ENCODE measurements at places on chromosomes 2 and 18. TPM values are rescaled to one million over a fixed set of nuclear protein-coding genes. Genes with fewer than 3 reads are reported as not detected.

DNA sequence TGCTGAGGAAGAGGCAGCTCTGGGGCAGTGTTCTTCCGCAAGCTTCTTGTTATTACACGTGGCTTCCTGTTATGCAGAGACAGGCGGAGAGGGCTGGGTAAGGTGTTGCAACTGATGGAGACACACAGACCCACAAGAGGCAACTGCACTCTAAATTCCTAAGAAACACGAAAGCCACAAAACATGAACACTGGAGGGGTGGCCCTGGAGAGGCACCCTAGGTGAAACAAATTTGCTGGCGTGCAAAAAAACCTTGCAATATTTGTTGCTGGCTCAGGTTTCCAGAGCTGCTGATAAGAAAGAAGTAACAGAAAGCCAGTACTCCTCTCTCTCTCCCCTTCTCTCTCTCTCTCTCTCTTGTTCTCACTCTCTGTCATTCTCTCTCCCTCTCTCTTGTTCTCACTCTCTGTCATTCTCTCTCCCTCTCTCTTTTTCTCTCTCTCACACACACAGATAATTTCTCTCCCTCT, 31.8 kb downstream of the ARHGAP25 start:
- ATAC-seq, result peak; percentile 69

DNA sequence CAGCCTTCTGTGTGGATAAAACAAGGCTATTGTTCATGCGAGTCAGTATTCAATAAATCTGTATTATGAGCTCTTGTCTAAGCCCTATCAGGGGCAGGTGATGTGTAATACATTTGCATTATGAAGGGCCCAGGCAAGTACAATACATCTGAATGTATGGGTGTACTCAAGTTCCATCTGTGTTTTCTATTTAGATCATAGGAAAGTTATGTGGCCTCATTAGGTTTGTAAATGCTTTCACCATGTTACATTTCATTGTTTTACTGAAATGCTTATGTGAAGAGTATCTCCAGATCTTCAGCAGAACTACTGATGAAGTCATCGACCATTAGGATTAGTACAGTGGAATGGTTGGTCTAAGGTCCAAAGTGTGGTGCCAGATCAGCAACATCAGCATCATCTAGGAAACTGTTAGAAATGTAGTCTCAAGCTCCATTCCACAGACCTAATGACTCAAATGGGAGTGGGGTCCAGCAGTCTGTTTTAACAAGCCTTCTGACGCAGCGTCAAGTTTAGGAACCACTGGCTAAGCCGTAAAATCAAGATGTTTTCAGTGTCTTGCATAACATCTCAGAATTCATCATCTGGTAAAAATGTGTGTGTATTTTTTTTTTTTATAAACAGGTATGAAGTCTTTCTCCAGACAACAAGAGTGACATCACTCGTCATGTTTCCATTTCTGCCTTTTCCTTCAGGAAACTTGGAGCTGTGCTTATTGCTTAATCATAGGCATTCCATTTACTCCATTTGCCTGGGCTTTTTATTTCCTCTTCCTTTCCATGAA, 80.5 kb downstream of the LYPD6 start:
- no peak for ATAC-seq

DNA sequence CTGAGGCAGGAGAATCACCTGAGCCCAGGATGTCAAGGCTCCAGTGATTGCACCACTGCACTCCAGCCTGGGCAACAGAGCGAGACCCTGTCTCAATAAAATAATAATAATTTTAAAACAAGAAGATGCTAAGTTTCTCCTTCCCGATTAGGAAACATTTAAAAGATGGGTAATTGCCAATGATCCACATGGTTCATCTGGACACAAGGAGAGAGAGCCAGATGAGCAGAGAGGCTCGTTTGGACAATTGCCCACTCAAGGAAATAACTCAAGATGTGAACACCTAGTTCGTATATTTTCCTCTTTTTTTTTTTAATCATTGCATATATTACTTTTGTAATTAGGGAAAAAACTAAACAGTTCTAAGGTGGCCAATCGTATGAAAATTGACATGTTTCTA, 3.6 kb upstream of the ACTG2 start:
- ATAC-seq, result no peak

GRCh38 chr2:191857259-191857805, 10.4 kb upstream of the CAVIN2 start:
- no peak for ATAC-seq

GRCh38 chr2:14516844-14517243, 115.7 kb upstream of the LRATD1 start:
- ATAC-seq, result peak; percentile 26

GRCh38 chr18:74589811-74590210, 7.9 kb upstream of the ZNF407 start:
- ATAC-seq, result no peak

- peak; percentile 42 for ATAC-seq
Observed at GRCh38 chr2:205947621-205948495, 138.1 kb downstream of the INO80D start.

GRCh38 chr18:59737776-59738300, 40.6 kb upstream of the CCBE1 start:
- ATAC-seq, result no peak

- ATAC-seq, result no peak
Observed at GRCh38 chr18:59501920-59502273, 142.8 kb upstream of the LMAN1 start.

DNA sequence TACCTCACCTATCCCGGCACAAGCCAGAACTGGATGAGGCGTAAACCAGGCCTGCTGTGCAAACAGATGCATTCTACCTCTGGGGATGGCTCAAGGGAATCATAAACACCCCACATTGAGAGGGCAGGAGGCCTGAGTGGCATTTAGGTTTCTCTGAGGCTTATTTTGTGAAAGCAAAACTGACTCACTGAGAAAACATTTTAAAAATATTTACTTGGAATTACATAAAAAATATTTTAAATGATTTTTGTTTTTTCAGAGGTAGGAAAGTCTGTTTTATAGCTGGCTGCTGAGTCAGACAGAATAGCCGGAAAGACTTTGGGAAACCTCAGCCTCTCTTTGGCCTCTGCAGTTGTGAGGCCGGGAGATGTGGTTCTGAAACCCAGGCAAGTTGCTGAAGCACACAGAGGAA, 244.1 kb downstream of the NCKAP5 start:
- ATAC-seq, result no peak

- ATAC-seq, result no peak
Observed at GRCh38 chr18:2471523-2471922, 99.8 kb downstream of the METTL4 start.

DNA sequence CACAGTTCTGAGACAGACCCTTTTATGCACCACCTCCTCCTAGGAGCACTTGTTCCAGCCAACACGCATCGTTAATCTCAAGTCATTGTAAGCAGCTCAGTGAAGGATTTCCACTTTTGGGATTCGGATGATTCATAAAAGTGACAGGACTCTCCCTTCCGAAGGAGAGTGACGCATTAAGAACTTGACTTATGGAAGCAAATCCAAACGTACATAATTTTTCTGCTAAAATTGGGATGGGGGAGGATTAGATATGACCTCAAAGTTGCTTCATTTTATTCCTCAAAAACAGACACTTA, 165.7 kb downstream of the TWIST2 start:
- no peak for ATAC-seq

GRCh38 chr2:121562269-121563176, 31.8 kb downstream of the RNU4ATAC start:
- no peak for ATAC-seq

DNA sequence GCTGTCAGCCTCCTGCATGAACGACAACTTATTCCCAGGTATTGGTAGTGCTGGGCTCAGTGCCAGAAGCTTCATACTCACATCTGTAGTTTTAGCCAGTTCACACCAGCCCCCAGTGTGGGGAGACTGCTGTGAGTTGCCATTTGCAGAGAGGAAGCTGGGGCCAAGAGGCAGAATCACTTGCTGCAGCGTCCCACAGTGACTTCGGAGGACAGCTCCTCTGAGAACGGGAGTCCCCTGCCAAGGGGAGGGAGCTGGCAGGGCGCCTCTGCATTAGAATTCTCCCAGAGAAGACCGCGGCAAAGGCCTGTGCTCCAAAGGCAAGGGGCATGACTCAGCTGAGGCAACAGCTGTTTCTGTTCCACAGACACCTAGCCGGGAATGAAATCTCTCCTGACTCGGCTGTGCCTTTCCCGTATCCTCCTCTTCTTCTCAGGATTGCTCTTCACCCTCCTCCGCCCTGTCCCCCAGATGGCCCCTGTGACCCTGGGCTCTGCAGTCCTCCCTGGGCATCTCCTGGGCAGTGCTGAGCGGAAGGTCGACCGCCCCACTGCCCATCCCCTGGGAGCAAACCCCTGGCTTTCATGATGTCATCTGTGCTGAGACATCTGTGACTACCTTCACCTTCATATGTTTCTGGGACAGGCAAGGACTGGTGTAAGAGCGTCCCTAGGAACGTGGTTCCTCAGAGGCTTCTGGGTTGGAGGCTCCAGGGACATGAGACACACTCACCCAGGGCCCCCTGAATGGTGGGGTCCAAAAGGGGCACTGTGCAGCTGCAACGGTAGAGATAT, 18.0 kb downstream of the MAL start:
- ATAC-seq, result peak; percentile 72

DNA sequence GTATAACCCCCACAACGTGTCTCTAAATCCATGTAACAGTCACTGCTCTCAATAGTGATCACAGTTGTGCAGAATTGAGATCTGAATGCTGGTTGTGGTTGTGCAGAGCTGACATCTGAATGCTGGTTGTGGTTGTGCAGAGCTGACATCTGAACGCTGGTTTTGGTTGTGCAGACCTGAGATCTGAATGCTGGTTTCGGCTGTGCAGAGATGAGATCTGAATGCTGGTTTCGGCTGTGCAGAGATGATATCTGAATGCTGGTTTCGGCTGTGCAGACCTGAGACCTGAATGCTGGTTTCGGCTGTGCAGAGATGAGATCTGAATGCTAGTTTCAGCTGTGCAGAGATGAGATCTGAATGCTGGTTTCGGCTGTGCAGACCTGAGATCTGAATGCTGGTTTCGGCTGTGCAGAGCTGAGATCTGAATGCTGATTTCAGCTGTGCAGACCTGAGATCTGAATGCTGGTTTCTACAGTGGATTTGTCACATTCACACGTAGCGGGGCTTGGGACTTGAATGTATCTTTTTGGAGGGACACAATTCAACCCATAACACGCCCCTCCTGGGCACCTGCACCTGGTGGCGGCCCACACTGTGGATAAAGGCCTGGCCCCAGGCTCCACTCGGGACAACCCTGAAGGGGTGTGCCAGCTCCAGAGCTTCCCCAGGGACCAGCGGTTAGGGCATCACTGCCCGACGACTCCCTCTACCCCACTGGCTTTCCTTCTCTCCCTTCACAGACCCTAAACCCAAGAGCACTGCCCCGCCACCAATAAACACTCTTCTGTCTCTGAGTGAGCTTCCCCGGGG, 51.1 kb upstream of the SLC66A3 start:
- no peak for ATAC-seq

DNA sequence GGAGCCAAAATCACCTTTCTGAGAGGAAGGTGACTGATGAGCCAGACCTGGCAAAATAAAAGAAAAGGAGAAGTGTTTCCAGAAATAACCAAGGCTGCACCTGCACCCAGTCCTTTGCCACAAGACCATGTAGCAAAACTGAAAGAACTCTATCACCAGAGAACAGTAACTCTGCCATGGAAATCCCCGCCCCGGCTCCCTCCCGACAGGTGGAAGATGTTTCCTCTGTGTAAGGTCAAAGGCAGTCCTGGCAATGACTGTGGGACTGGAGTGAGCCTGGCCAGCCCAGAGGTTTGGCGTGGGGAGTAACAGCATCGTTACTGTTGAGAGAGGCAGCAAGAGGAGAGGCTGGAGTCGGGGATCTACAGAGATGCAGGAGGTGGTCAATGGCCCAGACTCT, 42.3 kb downstream of the SPRED2 start:
- ATAC-seq, result no peak

DNA sequence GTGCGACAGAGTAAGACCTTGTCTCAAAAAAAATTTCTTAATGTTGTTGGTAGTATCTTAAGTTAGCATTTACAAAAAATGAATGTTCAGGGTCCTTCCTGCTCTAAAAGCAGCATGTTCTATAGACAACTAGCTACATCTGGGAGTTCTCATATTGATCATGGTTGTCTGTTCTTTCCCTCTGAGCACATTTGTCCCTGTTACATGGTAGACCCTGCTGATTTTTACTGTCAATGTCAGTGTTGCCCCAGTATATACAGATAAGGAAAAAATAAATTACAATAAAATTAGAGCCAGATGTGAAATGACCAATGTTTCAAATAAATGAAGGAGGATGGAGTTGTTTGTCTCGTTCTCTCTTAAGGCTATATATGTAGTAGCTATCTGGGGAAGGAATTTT, 63.2 kb downstream of the KCMF1 start:
- ATAC-seq, result no peak

DNA sequence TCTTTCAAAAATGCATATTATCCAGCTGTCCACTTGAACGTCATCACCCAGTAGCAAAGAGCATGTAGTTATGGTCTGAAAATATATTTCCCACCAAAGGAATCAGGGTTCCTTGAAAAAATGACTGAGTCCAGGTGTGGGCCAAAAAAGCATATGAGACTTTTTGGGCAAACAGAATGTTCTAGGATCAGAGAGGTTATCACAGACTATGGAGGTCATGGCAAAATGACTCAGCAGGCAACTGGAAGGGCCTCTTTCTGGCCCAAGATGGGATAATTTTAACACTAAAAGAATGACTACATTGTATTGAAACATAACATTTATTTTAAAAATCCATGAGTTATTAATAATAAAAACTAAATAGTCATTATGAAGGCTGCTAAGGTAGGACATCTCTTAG, 77.1 kb downstream of the COBLL1 start:
- no peak for ATAC-seq

GRCh38 chr2:223549215-223549614, 52.9 kb downstream of the SCG2 start:
- peak; percentile 66 for ATAC-seq

- ATAC-seq, result no peak
Observed at GRCh38 chr2:174764280-174765255, at the start of gene CHRNA1. CHRNA1 (minus strand) TSS chr2:174764472; CDS start chr2:174764394, 78 bp downstream.

- no peak for ATAC-seq
Observed at GRCh38 chr2:190896477-190896876, 15.9 kb downstream of the GLS start.

The VWC2L gene
- total RNA-seq, result not detected

The RASGRP3 gene
- total RNA-seq, result 4.3 TPM

The CNDP1 gene
- not detected for total RNA-seq

The KCNJ3 gene
- not detected for total RNA-seq

The GKN2 gene
- total RNA-seq, result not detected

The REG1B gene
- total RNA-seq, result not detected

The NYAP2 gene
- 0.32 TPM for total RNA-seq

The DSG2 gene
- 22.4 TPM for total RNA-seq

The ALK gene
- total RNA-seq, result 0.04 TPM

The TTC32 gene
- 7.8 TPM for total RNA-seq

The UGT1A10 gene
- total RNA-seq, result 6.9 TPM
